ENCODE measurements at places on chromosomes 5 and 9.

DNA sequence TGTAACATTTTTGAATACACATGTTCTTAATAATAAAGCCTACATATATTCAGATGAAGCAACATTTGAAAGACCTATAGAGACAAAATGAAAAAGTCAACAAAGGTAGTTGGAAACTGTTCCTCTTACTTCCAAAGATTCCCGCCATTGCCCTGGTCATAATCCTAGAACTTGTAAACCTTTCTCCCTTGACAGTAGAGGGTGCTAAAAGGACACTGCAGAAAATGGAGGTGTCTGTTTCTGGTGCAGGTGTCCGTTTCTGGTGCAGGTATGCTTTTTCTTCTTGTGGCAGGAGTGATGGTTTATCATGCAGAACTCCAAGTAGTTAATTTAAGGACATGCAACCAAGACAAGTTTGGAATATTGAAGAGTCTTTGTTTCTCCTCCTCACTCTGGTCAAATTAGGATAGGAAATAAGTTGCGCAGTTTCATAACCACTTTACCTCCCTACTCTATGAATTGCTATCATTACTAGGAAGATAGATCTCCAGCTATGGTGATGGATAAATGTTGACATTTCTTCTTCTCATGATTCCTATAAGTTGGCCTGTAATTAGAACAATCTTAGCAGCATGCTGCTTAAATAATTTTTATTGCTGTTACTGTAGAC, 56.0 kb upstream of the FAM174A start:
- no peak for DNase-seq

- no peak for DNase-seq
These were observed 58.5 kb downstream of the DCP2 start for GRCh38 chr5:113035096-113035495.

GRCh38 chr9:109770101-109770500, 9.9 kb upstream of the PALM2AKAP2 start:
- no peak for DNase-seq

GRCh38 chr5:1008451-1009358, at the start of gene NKD2:
TSS of gene NKD2 (plus strand) at chr5:1008802. CDS start at chr5:1009058, 256 bp downstream.
- DNase-seq = peak; percentile 42

DNA sequence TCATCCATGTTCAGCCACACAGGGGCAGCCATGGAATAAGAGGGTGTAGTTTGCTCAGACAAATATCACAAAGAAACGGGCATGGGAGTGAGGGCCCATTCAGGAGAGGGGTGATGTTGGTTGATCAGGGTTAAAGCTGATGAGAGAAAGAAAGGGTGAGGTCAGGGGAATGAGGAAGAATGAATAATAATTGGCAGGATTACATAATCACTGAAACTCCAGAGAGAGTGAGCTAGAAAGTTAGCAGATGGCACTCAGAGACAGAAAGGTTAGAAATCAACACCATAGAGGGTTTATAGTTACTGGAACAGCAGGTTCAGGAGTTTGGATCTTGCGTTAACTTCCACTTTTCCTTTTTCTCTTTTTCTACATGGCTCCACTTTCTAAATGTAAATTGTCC, 113.9 kb downstream of the TAF11L14 start:
- DNase-seq = no peak

- no peak for DNase-seq
These were observed 434.5 kb upstream of the TRPC7 start for GRCh38 chr5:136799806-136800372.

GRCh38 chr9:136147038-136147889, 28.6 kb upstream of the TMEM250 start:
- no peak for DNase-seq

- DNase-seq = no peak
These were observed 19.2 kb downstream of the ADCY2 start for GRCh38 chr5:7415123-7415522.

DNA sequence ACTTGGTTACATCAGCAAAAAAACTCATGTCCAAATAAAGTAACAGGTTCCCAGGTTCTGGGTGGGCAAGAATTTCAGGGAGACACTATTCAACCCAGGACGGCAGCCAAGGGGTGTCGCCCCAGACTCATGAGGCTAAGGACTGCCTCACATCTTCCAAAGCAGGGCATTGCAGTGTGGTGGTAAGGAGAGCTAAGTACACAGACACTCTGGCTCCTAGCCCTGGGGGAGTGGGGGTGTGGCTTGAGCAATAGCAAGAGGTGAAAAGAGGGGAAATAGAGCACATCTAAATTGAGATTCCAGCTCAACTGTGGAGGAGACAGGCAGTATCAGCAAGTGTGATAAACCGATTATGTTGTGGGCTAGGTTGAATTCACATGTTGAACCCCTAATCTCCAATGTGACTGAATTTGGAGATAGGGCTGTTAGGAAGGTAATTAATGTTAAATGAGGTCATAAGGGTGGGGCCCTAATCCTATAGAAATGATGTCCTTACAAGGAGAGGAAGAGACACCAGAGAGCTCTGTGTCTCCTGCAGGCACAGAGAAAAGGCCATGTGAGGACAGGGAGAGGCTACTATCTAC, 49.9 kb upstream of the MARCHF11 start:
- no peak for DNase-seq

- DNase-seq = no peak
These were observed 377.2 kb upstream of the KLF4 start for GRCh38 chr9:107866711-107867311.

GRCh38 chr5:119418606-119419100, 33.6 kb upstream of the HSD17B4 start:
- DNase-seq = no peak

GRCh38 chr5:31569068-31569467, 37.0 kb downstream of the C5orf22 start:
- no peak for DNase-seq

DNA sequence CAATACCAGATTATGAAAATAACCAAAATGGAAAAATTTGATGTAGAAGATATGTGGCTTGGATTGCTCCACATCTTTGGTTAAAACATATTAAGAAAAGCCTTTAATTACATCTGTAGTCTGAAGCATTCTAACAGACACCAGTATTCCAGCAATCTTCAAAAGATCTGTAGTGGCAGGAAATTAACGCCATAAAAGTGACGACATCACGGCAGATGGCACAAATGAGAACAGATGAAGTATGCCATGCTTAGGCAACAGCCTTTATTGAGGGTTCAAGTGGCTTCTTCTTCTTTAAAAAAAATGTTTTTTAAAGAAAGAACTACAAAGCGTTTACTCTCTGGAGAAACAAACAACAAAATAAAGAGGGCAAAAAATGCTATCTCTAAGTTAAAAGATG, 164.2 kb downstream of the MEF2C start:
- no peak for DNase-seq

DNA sequence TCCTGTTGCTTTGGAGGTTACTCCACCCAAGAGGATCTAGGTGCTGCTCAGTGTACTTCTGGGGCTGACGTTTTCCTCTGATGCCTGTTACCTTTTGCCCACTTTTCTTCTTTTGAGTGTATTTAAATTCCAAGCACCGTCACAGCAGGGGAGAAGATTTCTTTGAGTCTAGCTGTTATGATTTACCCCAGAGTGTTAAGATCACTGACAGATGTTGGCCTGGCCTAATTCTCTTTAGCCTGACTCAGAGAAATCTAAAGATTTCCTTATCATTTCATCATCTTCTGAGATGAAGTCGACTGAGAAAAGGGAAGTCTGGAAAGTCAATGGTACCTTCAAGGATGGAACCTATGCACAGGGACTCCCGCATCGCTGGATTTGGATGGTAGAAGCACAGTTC, 191.5 kb downstream of the FBXL7 start:
- no peak for DNase-seq

DNA sequence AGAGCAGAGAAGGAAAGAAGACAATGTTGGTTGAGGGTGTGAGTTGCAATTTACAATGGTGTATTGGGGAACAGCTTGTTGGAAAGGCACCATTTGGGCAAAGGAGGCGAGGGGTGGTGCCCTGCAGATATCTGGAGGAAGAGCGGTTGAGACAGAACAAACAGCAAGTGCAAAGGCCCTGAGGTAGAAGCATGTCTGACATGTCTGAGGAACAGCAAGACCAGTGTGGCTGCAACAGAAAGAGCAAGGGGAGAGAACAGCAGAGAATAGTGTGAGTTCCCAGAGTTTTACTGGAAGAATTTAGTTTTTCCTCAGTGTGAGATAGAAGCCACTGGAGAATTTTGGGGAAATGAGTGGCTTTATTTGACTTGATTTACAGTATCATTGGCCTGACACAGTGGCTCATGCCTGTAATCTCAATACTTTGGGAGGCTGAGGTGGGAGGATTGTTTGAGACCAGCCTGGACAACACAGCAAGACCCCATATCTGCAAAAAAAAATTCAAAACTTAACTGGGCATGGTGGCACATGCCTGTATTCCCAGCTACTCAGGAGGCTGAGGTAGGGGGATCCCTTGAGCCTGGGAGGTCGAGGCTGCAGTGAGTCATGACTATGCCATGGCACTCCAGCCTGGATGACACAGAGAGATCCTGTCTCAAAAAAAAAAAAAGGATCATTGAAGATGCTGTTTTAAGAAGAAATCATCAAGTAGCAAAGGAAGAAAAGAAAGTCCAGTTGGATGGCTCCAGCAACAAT, 13.6 kb downstream of the CMBL start:
- no peak for DNase-seq

- DNase-seq = no peak
These were observed 7.4 kb upstream of the COL5A1 start for GRCh38 chr9:134634176-134634575.

DNA sequence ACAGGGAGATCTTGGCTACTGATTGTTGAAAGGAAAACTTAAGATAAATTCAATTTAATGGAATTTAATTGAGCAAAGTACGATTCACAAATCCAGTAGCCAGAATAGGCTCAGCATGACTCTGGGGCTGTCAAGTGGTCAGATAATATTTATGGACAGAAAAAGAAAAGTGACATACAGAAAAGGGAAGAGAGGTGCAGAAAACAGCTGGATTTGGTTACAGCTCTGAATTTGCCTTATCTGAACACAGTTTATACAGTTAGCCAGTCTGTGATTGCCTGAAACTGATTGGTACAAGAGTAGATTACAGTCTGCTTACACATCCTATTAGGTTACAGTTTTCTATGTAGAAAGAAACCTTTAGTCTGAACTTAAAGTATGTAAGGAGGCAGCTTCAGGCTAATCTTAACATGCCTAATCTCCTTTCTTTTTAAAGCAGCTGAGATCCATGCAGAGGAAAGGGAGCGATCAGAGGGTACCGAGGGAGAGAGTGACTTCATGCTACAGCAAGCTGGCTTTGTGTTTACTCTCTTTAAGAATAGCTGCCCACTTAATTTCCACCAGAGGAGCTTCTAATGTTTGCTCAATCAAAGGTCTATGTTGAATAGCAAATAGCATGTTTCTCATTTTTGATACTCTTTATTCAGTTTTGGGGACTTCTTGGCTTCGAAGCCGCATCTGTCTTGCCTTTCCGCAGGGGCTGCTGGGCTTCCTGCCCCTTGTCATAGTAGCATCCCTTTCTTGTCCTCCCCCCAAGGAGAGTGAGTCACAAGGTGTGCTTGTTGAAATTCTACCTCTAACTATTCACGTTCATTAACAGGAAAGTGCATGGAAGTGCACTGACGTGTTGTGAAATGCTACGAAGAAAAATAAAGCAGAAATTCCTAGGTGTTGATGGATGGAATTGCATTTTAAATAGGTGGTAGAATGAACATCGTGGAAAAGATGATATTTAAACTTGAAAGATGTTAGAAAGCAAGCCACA, 761.2 kb downstream of the TAF11L14 start:
- DNase-seq = no peak

- DNase-seq = no peak
These were observed 43.8 kb downstream of the LHFPL2 start for GRCh38 chr5:78604689-78605285.

DNA sequence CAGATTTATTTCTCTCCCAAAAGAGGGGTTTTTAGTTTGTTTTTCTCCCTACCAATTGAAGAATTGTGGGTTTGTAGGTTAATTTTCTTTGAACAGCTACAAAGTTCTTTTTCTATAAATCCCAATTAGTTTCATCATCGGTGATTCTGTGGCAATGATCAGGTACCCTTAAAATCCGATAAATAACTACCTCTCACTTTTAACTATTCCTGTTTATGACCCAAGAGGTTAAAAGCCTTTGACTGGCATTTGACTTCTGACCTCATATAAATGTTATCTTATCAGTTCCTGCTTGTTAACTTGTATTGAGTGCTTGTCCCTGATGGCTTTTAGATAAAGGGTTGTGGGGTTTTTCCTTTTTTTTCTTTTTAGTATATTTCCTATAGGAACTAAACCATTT, 124.4 kb upstream of the TMEM161B start:
- no peak for DNase-seq

GRCh38 chr5:142952229-142952628, 182.1 kb downstream of the ARHGAP26 start:
- DNase-seq = no peak

DNA sequence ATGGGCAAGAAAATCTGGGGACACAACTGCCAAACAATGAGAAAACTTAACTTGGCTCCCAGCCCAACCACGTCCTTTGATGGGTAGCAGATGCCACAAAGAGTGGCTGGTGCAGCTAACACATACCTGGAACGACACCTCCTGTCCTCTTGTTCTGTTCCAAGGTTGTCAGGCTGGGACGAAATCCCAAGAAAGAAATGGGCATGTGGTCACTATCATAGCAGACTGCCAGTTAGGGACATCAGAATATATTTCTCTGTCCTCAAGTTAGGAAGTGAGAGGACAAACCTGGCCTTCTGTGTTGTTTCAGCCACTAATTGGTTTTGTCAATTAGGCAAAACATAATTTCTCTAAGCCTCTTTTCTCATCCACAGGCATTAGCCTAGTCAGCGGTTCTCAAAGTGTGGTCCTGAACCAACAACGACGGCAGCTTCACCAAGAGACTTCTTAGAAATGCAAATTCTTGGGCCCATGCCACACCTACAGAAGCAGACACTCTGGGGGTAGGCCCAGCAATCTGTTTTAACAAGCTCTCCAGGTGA, 63.4 kb downstream of the RAPGEF1 start:
- DNase-seq = peak; percentile 61

DNA sequence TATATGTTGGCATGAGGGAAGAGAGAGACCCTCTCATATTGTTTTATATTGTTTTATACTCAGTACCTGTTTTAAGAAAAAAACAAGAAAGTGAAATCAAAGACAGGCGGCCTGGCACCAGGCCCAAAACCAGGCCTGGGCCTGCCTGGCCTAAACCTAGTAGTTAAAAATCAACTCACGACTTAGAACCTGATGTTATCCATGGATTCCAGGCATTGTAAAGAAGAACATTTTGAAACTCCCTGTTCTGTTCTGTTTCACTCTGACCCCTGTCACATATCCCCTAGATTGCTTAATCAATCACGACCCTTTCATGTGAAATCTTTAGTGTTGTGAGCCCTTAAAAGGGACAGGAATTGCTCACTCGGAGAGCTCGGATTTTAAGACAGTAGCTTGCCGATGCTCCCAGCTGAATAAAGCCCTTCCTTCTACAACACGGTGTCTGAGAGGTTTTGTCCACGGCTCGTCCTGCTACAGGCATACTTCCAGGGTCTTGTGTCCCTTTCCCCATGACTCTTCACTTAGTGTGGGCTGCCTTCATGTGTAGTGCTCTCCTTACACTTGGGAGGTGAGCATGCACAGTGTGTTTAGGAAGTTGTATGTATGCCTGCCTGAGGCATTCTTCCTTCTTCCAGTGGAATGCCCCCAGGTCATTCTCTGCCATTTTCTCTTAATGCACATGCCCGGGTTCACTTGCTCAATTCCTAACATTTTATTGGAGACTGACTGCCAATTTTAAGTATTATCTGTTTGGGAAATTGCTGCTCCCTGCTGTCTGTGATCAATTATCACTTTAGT, 17.8 kb downstream of the TBCA start:
- no peak for DNase-seq

Data from activated CD4-positive, alpha-beta memory T cell treated with anti-CD3 and anti-CD28 coated beads for 36 hours (primary cell).